SW 1271 (cell line): ENCODE measurements at places on chromosomes 2 and 18.

GRCh38 chr2:16614314-16614860 is 51.2 kb downstream of the CYRIA start:
- no peak for DNase-seq

- DNase-seq, result no peak
Measured at GRCh38 chr2:217399291-217399690, 539.4 kb upstream of the TNP1 start.

DNA sequence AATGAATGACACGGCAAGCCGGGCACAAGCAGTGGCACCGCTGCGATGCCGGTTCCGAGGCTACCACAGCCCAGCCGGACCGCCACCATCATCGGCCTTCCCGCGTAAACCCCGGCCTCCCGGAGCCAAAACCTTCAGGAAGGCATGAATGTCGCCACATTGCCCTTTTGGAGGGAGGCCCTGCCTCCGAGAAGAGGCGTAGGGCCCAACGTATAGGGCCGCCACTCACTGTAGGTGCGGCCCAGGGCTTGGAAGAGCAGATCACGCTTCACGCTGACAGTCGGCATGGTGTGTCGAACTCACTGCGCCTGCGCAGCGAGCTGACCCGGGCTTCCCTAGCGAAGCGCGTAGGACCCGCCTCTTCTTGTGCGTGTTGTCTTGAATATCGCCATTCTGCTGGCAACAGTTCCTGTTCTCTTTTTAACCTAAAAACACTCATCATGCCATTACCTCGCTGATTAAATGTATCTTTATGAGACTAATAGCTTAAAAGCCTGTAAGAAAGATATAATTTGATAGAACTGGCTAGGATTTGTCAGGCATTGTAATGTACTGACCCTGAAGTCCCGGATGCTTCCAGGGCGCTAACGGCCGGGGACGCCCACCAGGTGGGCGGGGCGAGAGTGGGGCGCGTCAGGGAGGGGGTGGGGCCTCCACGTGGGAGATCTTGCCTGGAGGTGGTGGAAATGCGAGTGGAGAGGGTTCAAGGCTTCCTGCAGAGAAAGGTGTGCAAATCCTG is at the start of gene FARSB:
Gene FARSB, minus strand, starts transcription at position 306 of the 739 bp plus-strand sequence. Its CDS starts 19 bp downstream, at position 287.
- peak; percentile 95 for DNase-seq

- no peak for DNase-seq
Measured at GRCh38 chr2:215611609-215612386, 175.9 kb upstream of the FN1 start.

DNA sequence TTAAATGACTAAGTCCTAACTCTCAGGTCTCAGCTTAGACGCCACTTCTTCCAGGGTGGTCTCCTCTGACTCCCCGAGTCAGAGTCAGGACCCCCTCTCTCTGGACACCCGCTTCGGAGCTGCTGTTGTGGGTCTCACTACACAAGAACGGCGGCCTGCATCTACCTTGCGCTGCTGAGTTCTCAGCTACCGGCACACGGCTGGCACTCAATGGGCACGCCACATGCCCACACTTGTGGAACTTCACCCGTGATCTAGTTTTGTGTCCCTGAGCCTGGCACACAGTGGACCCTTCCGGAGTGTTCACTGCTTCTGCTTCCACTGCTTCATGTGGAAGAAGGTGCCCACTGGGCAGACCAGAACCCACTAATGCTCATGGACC is 58.3 kb upstream of the ID2 start:
- DNase-seq, result no peak

GRCh38 chr2:86150502-86150901 is 44.5 kb downstream of the PTCD3 start:
- DNase-seq, result no peak

DNA sequence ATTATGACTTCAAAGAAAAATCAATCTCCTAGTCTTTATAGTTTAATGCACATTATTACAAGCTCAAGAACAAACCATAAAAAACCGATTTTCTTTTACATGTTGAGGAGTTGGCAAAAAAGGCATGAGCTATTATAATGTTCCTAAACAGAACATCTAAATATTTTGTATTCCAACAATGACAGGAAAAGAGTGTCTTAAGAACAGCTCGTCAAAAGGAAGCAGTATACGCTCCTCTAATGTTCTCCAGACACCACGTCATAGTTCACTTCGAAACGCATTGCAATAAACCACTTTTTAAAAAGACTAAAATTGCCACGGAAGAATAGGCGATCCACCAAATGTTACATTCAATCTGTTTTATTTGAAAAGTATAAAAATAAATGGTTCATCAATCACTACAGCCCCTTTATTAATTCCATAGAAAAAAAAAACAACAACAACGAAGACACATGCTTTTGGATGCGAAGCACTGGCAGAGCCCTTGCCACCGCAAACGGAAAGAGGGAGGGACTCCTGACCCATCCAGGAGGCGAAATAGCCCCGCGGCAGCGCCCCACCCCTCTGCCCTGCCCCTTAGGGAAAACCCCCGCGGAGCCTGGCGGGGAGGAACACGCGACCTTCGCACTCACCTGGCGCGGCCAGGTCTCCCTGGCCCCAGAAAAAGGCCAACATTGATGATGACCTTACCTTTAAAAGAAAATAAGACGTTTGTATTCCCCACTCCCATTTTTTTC is 45.8 kb downstream of the MBP start:
- DNase-seq, result no peak

DNA sequence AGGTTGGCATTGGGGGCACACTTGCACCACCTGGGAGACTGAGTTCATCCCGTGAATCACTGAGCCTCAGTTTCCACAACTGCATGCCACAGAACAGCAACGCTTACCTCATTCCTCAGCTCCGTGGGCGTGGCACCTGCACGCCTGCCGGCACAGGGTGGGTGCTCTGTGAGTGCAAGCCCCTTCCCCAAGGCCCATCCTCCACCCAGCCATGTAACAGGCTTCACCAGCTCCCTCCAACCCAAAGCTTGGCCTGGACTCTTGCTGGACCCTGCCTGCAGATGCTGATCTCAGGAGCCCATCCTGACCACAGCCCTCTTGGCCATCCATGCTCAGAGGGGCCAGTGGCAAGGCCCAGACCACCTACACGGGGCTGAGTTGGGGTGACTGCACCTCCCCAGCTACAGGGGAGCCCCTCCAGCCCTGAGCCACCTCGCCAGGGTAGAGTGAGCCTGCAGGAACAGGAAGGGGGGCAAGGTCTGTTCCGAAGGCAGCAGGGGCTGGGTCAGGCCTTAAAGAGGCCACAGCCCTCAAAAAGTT is 1.8 kb downstream of the PRLH start:
- DNase-seq, result no peak

- no peak for DNase-seq
Measured at GRCh38 chr18:41022484-41022883, 932.5 kb upstream of the PIK3C3 start.

DNA sequence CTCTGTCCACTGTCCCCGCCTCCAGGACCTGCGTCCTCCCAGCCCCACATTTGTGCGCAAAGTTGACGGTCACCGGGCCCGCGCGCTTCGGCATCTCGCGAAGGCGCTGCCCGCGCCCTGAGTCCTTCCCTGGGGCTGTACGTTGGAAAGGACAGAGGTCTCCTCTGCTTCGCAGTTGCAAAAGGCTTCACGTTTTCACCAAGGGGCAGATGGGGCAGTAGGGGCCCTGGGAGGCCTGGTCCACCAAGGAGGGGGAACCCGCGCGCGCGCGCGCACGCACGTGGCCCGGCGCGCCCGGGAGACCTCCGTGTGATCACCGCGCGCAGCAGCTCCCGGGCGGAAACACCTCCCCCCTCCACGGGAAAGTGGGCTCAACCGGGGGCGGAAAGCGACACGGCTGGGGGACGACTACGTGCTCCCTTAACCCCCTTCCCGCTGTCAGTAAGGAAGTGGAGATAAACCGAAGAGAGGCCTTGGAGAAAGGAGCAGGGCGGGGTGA is 21.9 kb downstream of the TEX44 start:
- no peak for DNase-seq

DNA sequence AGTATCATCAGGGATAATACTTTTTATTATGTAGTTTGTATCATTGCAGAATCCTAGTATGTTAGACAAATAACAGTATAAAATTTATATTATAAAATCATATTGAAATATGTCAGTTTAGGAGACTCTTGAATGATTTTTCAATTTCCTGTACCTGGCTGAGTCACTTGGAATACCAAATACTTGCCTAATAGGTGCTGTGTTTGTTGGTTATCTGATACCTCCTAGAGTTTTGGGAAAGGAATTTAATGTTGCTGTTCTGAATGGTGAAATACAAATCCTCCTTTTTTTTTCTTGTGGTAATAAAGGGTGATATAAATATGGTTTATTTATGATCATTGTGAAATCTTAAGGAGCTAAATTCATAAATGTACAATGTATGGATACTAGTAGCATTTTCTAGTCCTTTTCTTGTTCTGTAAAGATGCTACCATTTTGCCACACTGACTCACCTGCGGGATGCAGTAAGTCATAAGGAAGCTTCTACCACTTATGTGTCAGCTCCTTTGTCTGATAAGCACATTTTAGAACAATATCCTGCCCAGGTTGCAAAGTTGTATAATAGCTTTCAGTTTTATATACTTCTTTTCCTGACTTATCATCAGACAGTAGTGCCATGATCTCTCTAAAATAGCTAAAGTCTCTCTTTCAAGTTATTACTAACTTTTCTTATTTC is 465.5 kb downstream of the XIRP2 start:
- no peak for DNase-seq

DNA sequence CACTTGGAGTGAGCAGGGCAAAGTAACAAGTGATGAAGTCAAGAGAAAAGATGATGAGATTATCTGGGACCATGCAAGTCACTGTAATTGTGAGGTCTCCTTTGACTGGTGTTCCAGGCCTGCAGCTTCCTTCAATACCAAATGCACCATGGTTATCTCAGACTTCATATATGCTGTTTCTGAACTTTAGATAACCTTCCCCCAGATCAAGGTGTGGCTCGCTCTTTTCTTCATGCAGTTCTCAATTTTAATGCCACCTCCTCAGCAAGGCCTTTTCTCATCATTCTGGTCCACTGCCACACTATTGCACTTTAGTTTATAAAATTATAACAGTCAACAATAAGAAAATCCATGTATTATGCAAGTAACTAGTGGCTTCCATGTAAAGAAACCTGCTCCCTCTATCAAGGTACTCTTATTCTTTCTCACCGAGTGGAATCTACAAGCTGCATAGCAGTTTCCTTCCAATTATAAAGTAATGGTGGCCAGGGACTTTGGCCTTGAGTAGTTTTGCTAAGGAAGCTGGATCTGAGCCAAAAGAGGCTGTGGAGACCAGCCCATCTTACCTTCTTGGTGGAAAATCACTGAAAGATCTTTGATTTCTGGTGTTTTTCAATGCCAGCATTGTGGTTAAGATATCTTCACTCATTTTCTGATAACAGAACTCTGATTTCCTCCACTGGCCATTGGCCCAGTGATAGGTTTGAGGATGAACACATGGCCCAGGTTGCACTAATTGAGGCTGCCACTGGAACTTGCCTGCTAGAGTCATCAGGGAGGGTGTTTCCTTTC is 113.6 kb downstream of the KCNE4 start:
- no peak for DNase-seq

GRCh38 chr2:119549241-119549640 is 5.0 kb downstream of the CFAP221 start:
- DNase-seq, result no peak

DNA sequence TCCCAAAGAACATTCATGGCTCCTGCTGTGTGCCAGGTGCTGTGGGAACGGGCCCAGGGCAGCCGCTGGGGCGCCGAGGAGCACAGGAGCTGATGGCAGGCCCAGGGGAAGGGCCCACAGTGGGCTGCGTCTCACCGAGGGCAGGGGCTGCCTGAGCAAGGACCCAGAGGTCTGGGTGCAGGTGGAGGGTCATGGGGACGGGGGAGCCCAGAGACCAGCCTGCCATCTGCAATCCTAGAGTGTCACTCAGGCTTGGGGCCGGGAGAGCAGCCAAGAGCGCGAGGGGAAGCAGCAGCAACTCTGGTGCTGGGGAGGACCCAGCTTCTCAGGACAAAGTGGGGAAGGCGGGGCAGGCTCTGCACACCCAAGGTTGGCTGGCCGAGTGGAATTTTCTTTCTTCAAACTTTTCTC is 207.4 kb downstream of the HDAC4 start:
- no peak for DNase-seq

- no peak for DNase-seq
Measured at GRCh38 chr18:33729556-33729955, 151.5 kb downstream of the ASXL3 start.

GRCh38 chr2:143684551-143685320 is 555.5 kb downstream of the ARHGAP15 start:
- DNase-seq, result no peak

DNA sequence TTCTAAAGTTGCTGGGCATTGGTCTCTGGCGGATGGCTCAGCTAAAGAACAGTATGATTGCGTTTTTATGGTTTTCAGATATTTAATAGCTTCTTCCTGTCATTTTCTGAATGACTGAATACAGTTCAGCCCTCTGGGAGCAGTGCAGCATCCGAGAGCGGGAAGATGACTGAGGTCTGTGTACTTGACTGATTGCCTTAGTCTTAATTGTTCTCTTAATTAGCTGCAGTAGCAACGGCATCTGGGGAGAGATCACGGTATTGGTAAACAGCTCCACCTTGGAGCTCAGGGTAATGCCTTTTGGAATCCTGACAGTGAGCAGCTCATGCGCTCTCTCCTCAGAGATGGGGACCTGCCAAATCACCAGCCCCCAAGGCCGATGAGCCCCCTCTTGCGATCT is 481.4 kb upstream of the SPRED2 start:
- no peak for DNase-seq

GRCh38 chr2:236254674-236255073 is 9.5 kb downstream of the ASB18 start:
- DNase-seq, result no peak
